A549 (cell line): ENCODE measurements at places on chromosomes 1 and 21. TPM values are rescaled to one million over a fixed set of nuclear protein-coding genes. Genes with fewer than 3 reads are reported as not detected.
A peak's percentile ranks its signal among the peaks of the same experiment; 100 is the strongest.

DNA sequence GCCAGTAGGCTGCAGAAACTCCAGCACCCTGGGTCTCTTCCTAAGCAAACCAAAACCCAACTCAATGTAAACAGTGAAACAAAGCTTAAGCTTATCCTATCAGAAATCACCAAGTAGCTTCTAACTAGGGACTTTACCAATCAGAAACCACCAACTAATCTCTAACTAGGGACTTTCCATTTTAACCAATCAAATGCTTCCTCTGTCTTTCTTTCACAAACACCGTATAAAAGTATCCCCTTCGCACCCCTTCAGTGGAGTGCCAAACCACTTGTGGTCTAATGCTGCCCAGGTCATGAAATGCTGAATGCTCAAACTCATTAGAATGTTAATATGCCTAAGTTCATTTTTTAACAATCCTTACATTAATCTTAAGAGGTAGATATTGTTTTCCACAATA lies 250.5 kb upstream of the DUSP10 start:
- DNase-seq: no peak

DNA sequence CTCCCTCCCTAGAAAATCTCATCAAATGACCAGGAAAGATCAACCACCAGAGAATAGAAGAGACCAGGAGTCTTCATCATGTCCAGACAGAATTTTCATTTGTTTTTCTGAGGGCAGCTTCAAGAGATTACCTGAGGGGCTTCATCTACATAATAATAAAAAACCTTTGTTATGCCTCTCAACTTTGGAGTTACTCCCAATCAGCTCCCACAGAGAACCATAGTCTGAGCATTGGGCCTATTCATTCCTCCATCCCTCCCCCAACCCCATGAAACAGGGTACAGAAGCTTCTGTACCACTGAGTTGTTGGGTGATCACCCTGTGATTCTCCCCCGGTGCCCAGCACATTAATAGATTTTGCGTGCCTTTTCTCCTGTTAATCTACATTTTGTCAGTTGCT lies 53.3 kb upstream of the PRRC2C start:
- DNase-seq: no peak

DNA sequence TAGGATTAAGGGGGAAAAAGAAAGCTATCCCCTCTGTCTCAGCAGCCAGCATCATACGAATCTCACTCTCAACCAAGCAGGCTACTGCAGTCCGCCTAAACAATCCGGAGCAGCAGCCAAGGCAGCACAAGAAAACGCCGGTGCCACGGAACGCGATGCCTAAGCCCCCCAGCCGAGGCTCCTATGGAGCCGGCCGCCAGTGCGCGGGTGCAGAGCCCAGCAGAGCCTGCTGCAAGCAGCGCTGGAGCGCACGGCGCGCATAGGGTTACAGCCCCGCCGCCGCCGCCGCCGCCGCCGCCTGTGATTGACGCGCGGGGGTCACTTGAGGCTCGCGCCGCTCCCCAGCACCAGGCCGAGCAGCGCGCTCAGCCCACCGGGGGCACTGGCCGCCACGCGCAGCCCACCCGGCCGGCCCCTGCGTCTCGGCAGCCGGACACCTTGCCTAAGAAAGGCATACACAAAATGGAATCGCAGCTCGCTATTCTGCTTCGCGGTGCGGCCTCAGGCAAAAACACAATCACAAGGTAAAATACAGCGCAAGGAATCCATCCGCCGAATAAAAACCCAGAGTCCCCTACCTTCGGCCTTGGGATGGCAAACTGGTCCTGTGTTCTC lies 780 bp downstream of the HIVEP3 start:
- peak; percentile 31 for DNase-seq

- peak; percentile 61 for DNase-seq
These were observed 13.7 kb downstream of the TLR5 start for GRCh38 chr1:223129229-223129901.

- no peak for DNase-seq
These were observed 15.5 kb downstream of the PPP1R15B start for GRCh38 chr1:204396015-204396583.

GRCh38 chr1:217062586-217062985 lies 339.4 kb upstream of the ESRRG start:
- DNase-seq: no peak

DNA sequence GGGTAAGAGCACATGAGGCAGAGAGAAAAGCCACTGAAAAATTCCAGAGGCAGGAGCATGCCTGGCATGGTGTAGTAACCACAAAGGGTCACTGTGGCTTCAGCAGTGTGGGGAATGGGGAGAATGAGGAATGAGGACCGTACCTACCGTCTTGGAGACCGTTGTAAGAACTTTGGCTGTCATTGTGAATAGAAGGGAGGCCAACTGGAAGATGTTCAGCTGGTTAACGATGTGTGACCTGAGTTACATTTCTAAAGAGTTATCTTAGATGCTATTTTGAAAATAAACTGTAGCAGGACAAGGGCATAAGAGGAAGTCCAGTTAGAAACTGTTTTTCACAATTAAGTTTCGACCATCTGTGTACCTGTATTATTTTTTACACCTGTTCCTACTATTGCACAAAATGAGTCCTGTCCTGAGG lies 365.5 kb upstream of the SGIP1 start:
- peak; percentile 22 for DNase-seq

DNA sequence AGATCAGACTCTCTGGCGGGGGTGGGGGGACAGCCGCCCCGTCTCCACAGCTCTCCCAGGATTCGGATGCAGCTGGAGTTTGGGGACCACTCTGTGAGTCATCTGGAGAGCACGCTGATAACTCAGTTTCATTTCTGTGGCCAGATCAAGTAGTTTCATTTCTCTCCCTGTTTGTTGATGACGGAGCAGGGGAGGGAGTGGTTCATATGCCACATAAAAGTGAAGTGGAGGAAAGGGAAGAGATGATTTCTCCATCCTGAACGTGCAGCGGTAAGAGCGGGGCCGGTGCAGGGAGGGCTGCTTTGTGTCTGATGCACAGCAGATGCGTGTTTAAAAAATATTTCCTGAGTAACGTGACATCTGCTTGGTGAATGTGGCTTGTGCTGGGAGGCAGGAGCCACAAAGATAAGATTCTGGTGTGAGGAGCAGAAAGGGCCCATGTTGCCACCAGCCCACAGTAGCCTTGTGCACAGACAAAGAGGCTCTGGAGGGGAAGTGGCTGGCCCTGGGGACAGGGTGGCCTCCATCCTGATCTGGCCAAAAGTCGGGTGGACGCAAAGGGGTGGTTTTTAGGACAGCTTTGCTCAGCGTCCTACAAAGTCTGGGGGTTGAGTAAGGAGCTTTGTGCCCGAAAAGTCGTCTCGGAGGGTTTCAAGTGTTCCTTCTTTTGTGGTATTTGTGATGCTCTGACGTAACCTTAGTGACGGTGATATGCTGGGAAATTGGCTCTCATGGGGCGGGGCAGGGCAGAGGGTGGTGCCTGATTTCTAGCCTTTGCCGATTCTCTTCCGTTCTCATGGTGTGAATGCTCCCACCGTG lies at the start of gene MX2:
Gene MX2 (plus strand): TSS at position 242 of the 819 bp plus-strand sequence. CDS start 14,880 bp downstream, outside the sequence.
- no peak for DNase-seq

Gene EPS8L3
- polyA plus RNA-seq: 1.4 to 3.3 TPM (median 2.4 TPM) in 3 replicates

Gene CLIC4
- polyA plus RNA-seq: 52.0 to 54.4 TPM (median 52.1 TPM) in 3 replicates

Gene ADGRL4
- not detected in 3 replicates for polyA plus RNA-seq

Gene CLCA4
- not detected in 3 replicates for polyA plus RNA-seq

Gene TMEM125
- polyA plus RNA-seq: not detected in 3 replicates

Gene NR5A2
- polyA plus RNA-seq: 10.8 to 12.0 TPM (median 11.1 TPM) in 3 replicates
